ENCODE measurements at places on chromosomes 12 and 14.

DNA sequence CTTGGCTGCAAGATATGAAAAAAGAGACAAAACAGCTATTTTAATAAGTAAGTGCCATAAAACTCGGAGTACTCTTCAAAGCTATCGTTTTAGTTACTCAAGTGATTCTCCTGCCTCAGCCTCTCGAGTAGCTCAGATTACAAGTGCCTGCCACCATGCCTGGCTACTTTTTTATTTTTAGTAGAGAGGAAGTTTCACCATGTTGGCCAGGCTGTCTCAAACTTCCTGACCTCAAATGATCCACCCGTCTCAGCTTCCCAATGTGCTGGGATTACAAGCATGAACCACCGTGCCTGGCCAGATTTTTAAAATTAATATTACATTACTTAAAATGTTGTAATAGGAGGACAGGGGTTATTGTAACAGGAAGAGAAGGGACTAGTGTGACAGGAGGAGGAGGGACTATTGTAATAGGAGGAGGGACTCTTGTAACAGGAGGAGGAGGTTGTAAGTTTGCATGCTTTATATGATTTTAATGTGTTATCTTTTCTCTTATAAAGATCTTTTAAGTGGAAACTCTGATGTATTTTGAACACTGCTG is 61.3 kb downstream of the KITLG start:
- DNase-seq, result no peak

- DNase-seq, result peak; percentile 51
These were observed 27.6 kb downstream of the BICD1 start for GRCh38 chr12:32134101-32134888.

DNA sequence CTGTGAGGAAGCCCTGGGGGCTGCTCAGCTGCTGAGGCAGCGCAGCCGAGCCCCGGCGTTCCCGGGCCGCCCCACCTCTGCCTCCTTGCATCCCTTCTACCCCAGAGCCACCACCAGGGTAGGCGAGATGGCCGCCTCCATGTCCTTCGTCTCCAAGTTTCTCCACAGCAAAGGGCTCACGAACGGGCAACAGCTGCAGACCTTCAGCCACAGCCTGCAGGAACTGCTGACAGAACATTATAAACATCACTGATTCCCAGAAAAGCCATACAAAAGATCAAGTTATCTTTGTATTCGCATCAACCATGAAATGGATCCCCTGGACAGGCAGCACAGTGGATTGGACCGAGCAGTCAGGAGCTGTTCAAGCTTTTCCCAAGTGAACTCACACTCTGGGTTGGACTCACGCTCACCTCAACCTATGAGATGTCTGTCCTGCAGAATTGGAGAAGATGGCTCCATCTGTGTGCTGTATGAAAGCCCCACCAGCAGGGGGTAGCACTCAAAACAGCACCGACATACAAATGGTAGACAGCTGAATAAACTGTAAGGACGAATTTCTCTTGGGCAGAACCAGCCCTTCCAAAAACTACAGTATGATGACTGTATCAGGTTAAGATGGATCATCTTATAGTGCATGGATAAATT is 19.4 kb upstream of the A2M start:
- DNase-seq, result peak; percentile 39

DNA sequence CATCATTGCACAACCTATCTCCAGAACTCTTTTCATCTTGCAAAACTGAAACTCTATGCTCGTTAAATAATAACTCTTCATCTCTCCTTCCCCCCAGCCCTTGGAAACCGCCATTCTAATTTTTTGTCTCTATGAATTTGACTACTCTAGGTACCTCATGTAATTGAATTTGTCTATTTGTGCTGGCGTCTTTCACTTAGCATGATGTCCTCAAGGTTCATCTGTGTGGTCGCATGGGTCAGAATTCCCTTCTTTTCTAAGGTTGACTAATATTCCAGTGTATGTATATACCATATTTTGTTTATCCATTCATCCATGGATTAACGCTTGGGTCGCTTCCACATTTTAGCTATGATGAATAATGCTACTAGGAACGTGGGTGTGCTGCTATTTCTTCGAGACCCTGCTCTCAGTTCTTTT is 80.1 kb downstream of the PLXNC1 start:
- DNase-seq, result no peak

- DNase-seq, result no peak
These were observed 5.9 kb downstream of the FGF6 start for GRCh38 chr12:4439736-4440135.

GRCh38 chr12:47722941-47723631 is 2.2 kb downstream of the ENDOU start:
- DNase-seq, result no peak

GRCh38 chr12:72173974-72174373 is 98.2 kb upstream of the TRHDE start:
- no peak for DNase-seq

DNA sequence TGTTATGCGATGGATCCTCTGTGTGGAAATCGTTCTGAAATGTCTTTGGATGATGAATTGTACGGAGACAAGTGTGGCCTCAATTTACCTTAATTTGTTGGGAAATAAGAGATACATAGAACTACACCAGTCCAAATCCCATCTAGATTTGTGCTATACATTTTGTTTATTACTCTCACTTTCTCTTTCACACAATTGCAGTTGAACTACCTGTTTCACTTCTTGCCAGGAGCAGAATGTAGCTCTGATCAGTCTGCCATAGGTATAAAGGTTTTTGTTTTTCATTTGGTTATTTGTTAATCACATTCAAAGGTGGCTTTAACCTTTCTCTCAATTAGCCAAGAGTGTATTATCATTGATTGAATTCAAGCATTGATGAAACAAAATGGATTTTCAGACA is 268.2 kb downstream of the SNAPC1 start:
- DNase-seq, result no peak

DNA sequence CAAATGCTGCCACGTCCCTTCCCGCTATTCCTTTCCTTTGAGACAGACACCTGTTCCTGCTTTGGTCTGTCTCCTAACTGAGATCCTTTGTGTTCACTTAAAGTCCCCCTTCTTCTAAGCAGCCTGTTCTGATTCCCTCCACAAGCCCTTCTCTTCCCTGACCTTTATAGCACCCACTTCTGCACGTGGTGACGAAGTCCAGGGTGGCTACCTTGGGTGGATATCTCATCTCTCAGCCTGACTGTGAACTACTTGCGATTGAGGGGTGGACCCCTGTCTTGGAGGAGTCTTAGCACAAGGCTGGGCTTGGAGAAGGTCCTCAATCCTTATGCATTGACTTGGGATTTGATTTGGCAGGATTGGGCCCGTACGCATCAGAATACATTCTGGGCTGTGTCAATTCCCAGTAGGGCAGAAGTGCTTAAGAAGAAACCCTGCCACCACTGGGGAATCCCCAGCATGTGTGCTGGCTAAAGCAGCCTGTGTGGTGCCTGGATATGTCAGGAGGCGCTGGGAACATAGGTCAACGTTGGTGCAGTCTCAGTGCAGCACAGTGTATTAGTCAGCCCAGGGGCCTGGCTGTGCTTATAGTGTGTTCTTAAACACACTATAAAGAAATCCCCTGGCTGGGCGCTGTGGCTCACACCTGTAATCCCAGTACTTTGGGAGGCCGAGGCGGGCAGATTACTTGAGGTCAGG is 23.6 kb downstream of the KRT80 start:
- no peak for DNase-seq

DNA sequence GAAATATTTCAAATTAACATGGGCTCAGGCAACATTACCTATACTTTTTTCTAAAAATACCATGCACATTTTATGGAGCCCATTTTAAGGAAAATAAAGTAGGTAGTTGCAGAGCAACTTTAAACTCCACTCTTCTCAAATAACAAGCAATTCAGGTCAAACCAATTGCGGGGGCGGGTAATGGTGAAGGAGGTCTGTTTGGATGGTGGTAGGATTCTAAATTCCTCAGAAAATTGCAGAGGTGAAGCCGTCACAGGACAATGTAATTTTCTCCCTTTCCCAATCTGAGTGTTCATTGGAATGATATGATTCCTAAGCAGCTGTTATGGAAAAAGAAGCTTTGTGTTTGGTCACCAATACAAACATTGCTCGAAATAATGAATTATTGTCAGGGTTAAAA is 11.6 kb downstream of the PKP2 start:
- no peak for DNase-seq

DNA sequence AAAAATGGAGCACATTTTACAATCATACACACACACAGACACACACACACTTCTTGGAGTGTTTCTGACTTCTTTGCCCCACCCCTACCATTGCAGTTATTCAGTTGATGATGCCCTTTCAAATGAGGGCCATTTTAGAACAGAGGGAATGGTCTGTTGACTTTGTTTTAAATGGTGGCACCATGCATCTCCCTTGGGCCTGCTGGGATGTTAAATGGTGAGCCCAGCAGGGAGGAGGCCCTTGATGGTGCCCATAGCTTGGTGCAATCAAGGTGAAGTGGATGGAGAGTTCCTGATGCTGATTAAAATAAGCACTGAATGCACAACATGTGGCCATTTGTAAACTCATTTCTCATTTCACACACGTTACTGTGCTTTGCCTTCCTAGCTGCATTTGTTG is 13.3 kb downstream of the C12orf75 start:
- DNase-seq, result no peak

DNA sequence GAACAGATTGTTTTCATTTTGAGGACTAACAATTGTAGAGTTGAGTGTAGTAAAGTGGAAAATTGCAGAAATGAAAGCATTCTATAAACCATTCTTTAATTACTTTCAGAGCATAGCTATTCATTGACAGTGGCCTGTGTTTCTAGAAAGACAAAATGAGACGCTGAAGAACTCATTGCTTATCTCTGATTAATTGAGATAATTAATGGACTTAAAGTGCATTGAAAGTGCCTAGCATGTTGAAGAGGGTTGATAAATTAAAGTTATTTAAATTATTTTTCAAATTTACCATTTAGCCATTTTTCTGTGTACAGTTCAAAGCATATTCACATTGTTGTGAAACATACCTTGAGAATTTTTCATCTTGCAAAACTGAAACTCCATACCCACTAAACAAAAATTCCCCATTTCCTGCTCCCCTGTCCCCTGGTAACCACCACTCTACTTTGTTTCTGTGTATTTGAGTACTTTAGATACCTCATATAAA is 57.4 kb downstream of the DAAM1 start:
- peak; percentile 47 for DNase-seq

GRCh38 chr12:127422935-127423566 is 843.9 kb upstream of the TMEM132C start:
- no peak for DNase-seq

DNA sequence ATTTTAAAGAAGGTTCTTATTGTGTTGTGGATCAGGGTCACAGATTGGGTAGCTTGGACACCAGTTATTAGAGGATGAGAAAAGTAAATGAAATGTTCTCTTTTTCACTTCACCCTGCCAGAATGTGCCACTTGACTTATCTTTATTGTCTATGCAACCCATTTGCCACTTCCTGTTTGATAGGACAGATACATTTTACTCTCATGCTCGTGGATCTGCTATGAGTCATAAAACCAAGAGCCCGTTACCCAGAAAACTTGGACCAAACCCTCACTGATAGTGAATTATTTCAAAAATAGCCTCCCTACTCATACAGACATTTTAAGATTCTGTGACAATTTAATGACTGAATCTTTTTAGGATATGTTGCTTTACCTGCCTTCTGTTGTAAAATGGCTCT is 1.8 kb downstream of the ISCA2 start:
- no peak for DNase-seq

- no peak for DNase-seq
These were observed 929.8 kb downstream of the DIO2 start for GRCh38 chr14:79281244-79282152.

DNA sequence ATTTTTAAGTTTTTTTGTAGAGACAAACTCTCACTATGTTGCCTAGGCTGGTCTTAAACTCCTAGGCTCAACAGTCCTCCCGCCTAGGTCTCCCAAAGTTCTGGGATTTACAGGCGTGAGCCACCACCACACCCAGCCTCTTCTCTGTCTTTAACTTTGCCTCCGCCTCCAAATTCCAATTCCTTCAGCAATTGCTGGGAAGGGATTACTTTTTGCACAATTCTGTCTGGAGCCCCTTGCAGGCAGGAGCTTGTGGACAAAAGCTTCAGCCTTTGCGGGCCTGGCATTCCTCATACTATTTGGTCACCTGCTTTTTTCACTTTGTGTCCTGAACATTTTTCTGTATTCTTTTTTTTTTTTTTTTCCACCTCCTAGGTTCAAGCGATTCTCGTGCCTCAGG is 26.0 kb downstream of the SH2B3 start:
- DNase-seq, result no peak

DNA sequence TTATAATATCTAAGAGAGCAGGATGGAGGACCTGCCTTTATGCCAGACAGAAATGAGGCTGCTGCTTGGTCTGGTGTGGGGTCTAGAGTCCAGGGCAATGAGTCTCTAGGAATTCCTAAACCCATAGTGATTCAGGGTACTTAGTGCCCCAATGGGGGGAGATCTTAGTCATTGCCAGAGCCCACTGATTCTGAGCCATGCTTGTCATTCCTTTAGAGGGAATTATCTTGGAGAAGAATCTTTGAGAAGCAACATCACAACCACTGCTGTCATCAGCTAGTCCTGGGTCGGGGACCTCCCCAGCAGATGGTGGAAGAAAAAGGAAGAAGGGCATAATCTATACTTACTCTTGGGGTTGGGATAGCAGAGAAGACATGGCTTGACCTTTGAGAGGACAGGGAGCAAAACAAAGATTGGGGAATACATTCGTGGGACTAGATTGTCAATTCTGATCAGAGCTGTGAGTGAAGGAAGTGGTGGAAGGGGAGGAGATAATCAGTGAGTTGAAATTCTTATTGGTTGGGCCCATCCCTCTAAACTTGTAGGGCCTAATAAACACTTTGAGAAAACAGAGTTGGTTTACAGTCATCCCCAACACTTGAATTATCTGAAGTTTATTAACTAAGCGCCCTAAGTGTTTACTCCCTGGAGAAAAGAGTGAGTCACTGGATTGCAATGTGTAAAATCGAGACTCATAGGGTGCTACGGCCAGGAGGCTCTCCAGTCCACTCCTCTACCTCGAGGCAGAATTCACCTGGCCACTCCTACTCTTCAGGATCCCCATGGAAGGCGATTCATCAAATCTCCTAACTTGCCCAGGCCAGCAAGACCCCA is 3.0 kb upstream of the KRT3 start:
- no peak for DNase-seq

DNA sequence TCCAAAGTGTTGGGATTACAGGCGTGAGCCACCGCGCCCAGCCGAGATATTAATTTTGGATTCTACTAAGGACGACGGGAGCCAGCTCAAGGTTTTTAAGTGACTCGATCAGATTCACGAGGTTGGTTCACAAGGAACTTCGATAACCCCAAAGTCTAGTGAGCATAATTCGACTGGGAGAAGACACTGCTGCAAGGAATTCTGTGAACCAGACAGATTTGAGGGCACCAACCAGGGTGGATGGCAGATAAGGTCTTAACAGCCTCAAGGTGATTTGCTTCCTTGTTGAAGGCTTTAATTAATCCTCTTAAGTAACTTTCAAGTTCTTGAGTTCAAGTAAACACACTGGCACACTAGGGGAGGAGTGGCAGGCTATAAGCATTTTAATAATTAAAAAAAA is 1.1 kb upstream of the KLHDC2 start:
- DNase-seq, result peak; percentile 18

GRCh38 chr12:124422142-124422569 is 127.3 kb downstream of the RFLNA start:
- DNase-seq, result no peak
